ENCODE measurements at places on chromosomes 4 and X. TPM values are rescaled to one million over a fixed set of nuclear protein-coding genes. Genes with fewer than 3 reads are reported as not detected.

BMPR1B gene
- total RNA-seq = 2.3 TPM

TECRL gene
- not detected for total RNA-seq

ZNF157 gene
- total RNA-seq = under 0.01 TPM

LPAR4 gene
- total RNA-seq = 0.32 TPM

SSX7 gene
- total RNA-seq = not detected

TNIP3 gene
- total RNA-seq = 0.32 TPM

PNMA5 gene
- 0.64 TPM for total RNA-seq

ARHGAP36 gene
- not detected for total RNA-seq

CHRDL1 gene
- under 0.01 TPM for total RNA-seq

VCX gene
- not detected for total RNA-seq

Measured in fibroblast of villous mesenchyme (primary cell).